Skeletal muscle tissue (tissue), 5 donors: ENCODE measurements at places on chromosomes 3 and 15. TPM values are rescaled to one million over a fixed set of nuclear protein-coding genes. Genes with fewer than 3 reads are reported as not detected.

TIPIN gene
- total RNA-seq = 11.0 TPM

TJP1 gene
- total RNA-seq = 53.2 TPM

DUOX1 gene
- total RNA-seq = under 0.01 TPM

RARB gene
- 20.9 TPM for total RNA-seq

HIGD2B gene
- not detected for total RNA-seq

RSL24D1 gene
- total RNA-seq = 69.4 TPM
